ENCODE measurements at places on chromosomes 7 and 10.

DNA sequence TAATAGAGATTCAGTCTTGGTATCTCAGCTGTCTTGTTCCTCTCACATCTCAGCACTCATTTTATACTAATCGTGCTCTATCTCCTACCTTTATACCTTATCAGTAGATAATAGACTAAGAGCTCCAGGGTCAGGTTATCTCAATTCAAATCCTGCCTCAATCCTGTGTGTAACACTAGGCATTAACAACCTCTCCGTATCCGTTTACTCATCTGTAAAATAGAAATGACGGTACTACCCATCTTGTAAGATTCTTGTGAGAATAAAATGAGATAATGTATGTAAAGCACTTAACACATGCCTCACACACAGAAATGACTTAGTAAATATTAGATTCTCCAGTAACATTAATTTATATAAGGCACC is 622 bp upstream of the P4HA1 start:
- DNase-seq, result no peak

DNA sequence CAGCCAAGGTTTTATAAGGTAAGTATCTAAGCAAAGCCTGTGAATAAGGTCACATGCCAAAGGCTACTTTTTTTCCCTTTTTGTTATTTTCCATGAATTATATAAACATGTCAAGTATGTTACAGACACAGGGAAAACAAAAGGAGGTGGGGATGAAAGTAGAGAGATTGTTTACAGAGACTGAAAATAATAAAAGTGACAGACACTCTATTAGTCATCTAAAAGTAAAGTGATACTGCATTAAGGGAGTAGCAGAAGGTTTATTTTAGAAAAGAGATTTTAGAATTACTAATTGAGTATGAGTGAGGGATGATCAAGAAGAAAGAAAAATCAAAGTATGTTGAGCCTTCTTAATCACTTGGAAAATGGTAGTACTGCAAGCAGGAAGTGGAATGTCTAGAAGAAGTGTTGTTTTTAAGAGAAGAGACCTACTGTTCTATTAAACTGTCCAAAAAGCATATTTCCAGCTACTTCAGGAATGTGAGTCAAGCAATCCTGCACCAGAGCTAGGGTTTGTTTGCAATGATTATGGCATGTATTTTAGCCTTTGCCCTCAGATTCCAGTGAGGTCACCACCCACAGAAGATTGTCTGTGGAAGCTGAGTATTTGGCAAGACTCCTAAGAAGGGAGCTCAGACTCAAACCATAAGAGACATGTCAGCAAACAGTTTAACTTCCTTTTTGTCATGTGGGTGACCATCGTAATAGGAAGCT is 177.9 kb upstream of the PLXDC2 start:
- no peak for DNase-seq

- DNase-seq, result no peak
These were observed 20.4 kb upstream of the INMT start for GRCh38 chr7:30731581-30731980.

- no peak for DNase-seq
These were observed 285.9 kb upstream of the ETV1 start for GRCh38 chr7:14275356-14275755.

Measured in mesothelial cell of epicardium (in vitro differentiated cells).